ENCODE measurements at places on chromosomes 2 and 18.

DNA sequence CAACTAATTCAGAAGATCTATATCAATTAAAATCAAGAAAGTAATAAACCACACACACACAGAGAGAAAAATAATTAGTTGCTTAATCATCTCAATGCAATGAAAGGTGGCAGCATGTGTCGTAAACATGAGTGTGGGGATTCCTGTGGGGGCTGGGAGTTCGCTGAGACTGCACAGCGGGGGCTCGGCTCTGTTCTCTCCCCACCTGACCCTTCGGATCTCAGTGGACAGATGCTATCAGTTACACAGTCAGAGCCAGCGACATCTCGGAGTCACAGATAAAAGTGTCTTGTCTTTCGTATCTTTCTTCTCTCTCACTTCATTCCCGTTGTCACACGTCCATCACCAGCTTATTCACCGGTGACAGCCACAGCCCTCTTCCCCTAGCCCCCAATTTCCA, 37.1 kb downstream of the COLEC12 start:
- no peak overlapping the region for H3K4me3 ChIP-seq
- H3K27ac ChIP-seq, result no peak overlapping the region
- no peaks in the 10 kb centered on the region for H3K36me3 ChIP-seq
- H3K27me3 ChIP-seq, result peaks cover 35% of the 10 kb centered on the region
- DNase-seq, result no peak

DNA sequence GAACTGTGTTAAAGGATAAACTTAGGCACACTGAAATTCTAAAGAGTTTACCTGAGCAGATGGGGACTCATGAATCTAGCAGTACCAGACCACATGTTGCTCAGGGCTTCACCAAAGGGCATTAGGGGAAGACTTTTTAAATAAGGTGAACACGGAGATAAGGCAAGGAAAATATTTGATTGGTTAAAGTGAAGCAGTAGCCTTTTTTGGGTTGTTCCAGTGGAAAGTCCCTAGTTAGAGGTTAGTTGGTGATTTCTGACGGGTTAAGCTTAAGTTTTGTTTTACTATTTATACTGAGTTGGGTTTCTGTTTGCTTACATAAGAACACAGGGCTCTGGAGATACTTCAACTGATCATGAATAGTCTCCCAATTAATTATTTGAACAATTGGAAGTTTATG, 722.5 kb downstream of the SOCS6 start:
- no peak for DNase-seq
- H3K27ac ChIP-seq, result no peak overlapping the region
- H3K4me3 ChIP-seq, result no peak overlapping the region
- no peaks in the 10 kb centered on the region for H3K4me1 ChIP-seq
- H3K36me3 ChIP-seq, result no peaks in the 10 kb centered on the region

GRCh38 chr2:38178556-38179419, 102.8 kb upstream of the CYP1B1 start:
- no peaks in the 10 kb centered on the region for H3K36me3 ChIP-seq
- no peak overlapping the region for H3K27ac ChIP-seq
- no peaks in the 10 kb centered on the region for H3K4me1 ChIP-seq
- H3K27me3 ChIP-seq, result peaks cover 38% of the 10 kb centered on the region

DNA sequence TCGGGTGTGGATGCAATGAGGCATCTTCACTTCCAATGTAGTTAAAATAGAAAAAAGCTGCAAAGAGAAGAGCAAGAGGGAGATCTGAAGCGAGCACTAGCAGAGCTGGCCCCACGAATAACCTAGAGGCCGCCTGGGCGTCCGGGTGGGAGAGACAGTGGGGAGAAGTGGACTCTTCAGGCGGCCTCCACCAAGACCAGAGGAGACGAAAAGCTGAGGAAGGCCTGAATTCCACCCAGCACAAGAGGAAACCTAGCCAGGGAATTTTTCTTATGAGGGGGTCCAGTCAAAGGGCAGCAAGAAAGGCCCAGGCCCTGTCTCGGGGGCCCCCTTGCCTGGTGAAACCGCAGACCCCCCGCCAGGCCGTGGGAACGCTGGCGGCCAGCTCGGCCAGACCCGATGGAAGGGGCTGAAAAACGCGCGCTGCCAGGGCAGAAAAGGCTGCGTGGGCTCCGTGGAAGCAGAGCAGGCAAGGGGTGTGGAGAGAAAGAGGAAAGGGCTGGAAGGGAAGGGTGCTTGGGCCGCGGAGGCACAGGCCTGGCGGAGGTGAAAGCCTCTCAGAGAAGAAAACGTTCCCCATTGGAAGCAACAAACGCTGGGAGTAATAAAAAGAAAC, 69.2 kb downstream of the KCTD1 start:
- peaks cover 2% of the 10 kb centered on the region for H3K36me3 ChIP-seq
- H3K27ac ChIP-seq, result no peak overlapping the region
- no peak for DNase-seq
- H3K4me1 ChIP-seq, result no peaks in the 10 kb centered on the region

DNA sequence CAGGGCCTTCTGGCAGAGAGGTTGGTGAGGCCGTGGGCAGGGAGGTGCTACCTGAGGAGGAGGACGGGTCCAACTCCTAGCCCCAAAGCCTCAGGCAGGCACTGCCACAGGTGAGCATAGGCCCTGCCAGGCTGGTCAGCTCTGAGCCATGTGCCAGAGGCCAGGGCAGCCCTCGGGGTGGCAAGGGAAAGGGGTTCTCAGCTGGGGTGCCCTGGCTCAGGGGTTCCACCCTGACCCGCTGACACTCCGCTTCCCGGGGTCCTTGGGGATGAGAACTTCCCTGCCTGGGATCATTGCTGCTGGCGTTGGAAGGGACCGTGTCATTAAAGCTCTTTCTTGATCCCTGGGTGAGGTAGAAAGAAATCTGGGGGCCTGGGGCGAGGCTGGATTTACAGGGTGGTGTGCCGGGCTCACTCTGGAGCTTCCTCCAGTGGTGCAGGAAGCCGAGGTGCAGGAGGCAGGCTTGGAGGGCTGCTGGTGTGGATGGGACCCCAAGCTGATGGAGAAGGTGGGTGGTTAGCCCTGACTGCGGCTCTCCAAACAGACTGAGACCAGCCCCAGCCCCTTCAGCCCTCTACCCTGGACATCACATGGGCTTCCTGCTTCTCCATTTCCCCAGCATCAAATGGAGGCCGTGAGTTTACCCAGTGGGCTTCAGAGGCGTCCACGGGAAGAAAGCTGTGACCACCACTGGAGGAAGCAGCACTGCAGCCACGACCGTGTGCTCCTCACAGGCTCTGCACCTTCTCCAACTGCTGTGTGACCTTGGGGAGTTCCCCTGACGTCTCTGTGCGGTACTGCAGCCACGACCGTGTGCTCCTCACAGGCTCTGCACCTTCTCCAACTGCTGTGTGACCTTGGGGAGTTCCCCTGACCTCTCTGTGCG, 295.2 kb downstream of the NDUFA10 start:
- DNase-seq, result no peak
- no peaks in the 10 kb centered on the region for H3K36me3 ChIP-seq
- no peaks in the 10 kb centered on the region for H3K27me3 ChIP-seq
- no peak overlapping the region for H3K4me3 ChIP-seq
- no peaks in the 10 kb centered on the region for H3K4me1 ChIP-seq

DNA sequence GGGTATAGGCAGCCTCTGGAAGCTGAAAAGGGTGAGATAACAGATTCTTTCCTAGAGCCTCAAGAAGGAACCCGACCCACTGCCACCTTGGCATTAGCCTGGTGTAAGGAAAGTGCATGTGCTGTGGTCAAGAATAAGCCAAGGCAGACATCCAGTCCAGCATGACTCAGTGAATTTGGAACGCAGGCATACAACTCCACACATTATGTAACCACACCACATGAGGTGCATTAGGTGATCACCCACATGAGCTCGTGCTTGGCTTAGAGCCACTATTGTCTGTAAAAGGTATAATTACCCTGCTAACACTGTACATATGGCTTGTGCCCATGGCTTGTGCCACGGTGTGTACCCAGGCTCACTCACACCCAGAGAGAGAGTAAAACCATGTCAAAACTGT, 583.7 kb upstream of the HNMT start:
- H3K27ac ChIP-seq, result no peak overlapping the region
- H3K4me1 ChIP-seq, result no peaks in the 10 kb centered on the region
- no peaks in the 10 kb centered on the region for H3K36me3 ChIP-seq
- H3K4me3 ChIP-seq, result no peak overlapping the region
- H3K27me3 ChIP-seq, result no peaks in the 10 kb centered on the region

GRCh38 chr2:184498936-184499335, 99.4 kb upstream of the ZNF804A start:
- H3K36me3 ChIP-seq, result no peaks in the 10 kb centered on the region
- H3K27ac ChIP-seq, result no peak overlapping the region
- no peaks in the 10 kb centered on the region for H3K4me1 ChIP-seq
- no peaks in the 10 kb centered on the region for H3K27me3 ChIP-seq
- no peak overlapping the region for H3K4me3 ChIP-seq
- DNase-seq, result no peak

DNA sequence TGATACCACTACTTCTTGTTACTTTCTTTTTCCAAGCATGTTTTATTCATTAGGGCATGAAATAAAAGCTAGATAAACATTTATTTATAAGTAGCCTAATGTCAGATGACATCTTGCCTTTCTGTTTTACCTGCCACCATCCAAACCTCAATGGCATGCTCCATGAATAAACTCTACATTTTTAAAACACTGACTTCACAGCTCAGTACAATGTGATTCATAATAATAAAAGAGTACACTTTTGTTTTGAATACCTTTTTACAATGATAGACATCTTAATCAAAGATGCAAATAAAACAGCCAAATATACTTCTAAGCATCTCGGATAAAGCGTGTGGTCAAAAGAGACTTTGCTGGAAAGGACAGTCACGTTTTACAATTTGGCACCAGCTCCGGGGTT, 88.2 kb downstream of the SPRED2 start:
- no peak overlapping the region for H3K27ac ChIP-seq
- no peaks in the 10 kb centered on the region for H3K4me1 ChIP-seq
- peaks cover 12% of the 10 kb centered on the region for H3K27me3 ChIP-seq
- DNase-seq, result no peak
- H3K4me3 ChIP-seq, result no peak overlapping the region

- H3K4me1 ChIP-seq, result no peaks in the 10 kb centered on the region
- H3K27ac ChIP-seq, result no peak overlapping the region
- H3K36me3 ChIP-seq, result peaks cover 2% of the 10 kb centered on the region
- DNase-seq, result no peak
- no peak overlapping the region for H3K4me3 ChIP-seq
These were observed 229.3 kb downstream of the TGIF1 start for GRCh38 chr18:3679241-3679640.

DNA sequence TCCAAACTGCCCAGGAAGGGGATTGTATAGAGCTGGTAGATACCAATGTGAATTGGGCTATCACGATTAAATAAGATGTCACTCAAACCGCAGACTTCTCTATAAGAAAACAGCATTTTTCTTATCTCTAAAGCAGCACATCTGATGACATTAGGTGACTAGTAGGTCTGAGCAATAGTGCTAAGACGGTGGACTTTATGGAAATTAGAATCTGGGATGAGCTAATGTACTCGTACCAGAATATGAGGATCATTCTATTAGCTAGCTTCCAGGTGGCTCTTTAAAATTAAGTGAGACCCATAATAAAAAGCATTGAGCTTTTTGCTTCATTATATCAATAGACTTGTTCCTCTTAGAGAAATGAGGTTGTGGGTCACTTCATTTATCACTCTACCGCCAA, 130.0 kb upstream of the MC4R start:
- no peak for DNase-seq
- no peak overlapping the region for H3K27ac ChIP-seq
- no peak overlapping the region for H3K4me3 ChIP-seq
- no peaks in the 10 kb centered on the region for H3K27me3 ChIP-seq
- no peaks in the 10 kb centered on the region for H3K4me1 ChIP-seq
- H3K36me3 ChIP-seq, result no peaks in the 10 kb centered on the region

DNA sequence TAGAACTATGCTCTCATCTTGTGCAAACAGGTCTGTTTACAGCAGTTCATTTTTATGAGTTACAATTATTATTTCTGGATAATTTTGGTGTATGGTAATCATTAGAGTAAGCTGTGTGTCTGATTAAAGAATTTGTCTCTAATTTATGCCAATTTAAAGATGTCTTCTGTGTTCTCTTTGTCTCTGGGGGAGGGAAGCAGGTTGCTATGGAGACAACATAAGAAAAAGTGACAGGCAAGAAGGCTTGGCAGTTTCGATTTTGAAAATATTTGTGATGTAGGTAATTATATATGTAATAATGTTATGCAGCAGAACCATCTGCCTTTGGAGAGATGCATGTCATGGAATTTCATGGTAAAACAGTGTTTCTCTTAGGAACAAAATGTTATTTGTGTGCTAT, 78.2 kb downstream of the SH3RF3 start:
- H3K4me1 ChIP-seq, result peaks cover 18% of the 10 kb centered on the region
- no peak for DNase-seq
- no peak overlapping the region for H3K27ac ChIP-seq
- no peak overlapping the region for H3K4me3 ChIP-seq

DNA sequence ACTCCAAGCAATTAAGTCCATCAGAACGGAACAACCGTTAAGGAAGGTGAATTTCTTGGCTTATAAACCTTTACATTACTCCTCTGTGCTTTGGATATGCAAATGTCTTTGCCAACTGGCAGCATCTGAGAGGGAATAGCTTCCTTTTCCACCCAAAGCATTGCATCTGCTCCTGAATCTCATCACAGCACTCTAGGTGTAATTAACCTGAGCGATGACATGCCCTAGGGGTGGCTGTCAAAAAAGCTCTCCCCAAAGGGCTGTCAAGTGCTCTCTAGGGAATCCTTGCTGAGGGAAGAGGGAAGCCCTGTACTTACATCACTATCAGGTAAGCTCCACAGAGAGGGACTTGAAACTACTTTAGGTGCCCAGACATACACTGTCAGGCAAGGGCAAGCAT, 5.5 kb upstream of the SMARCAL1 start:
- H3K36me3 ChIP-seq, result no peaks in the 10 kb centered on the region
- no peaks in the 10 kb centered on the region for H3K27me3 ChIP-seq

DNA sequence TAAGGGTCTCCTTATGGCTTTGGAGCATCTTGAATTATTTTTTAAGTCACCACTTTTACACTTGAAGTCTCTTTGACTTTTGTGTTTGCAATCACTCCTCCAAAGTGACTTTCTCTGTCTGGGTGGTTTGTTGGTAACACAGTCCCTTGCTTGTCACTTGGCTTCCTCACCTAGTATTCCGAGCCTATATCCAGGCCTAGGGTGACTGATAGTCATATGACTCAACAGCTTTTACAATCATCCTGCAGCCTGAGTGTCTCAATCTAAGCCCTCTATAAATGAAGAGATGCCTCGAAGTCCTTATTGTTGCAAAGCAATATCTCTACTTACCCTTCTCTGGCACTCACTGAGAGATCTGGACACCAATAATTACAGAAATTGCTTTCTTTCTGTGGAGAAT, 53.9 kb upstream of the SETBP1 start:
- H3K27ac ChIP-seq, result no peak overlapping the region
- H3K27me3 ChIP-seq, result peaks cover 4% of the 10 kb centered on the region
- no peak overlapping the region for H3K4me3 ChIP-seq
- H3K36me3 ChIP-seq, result no peaks in the 10 kb centered on the region
- peaks cover 5% of the 10 kb centered on the region for H3K4me1 ChIP-seq

DNA sequence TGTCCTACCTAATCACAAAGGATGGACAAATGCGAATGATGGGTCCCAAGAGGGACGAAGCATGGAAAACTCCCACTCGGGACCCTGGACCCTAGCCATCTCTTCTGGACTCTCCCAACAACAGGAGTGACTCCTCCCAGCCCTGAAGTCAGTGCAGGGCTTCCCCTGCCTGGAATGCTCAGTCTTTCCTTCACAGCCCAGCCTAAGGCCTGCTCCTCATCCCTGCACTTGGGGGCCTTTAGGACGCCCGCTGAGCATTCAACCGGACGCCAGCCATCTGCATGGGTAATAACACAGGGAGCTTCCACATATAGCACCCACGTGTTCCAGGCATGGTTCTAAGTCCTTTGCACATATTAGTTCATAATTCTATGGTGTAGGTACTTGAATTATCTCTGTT, 237.5 kb downstream of the KLHL29 start:
- no peak overlapping the region for H3K27ac ChIP-seq
- no peaks in the 10 kb centered on the region for H3K4me1 ChIP-seq
- H3K36me3 ChIP-seq, result peaks cover 3% of the 10 kb centered on the region
- no peak overlapping the region for H3K4me3 ChIP-seq

Measured in activated naive CD8-positive, alpha-beta T cell treated with anti-CD3 and anti-CD28 coated beads for 36 hours (primary cell).